ENCODE measurements at places on chromosomes 16 and 17.

GRCh38 chr17:62617894-62618472 lies 9.5 kb upstream of the MRC2 start:
- no peak for DNase-seq

DNA sequence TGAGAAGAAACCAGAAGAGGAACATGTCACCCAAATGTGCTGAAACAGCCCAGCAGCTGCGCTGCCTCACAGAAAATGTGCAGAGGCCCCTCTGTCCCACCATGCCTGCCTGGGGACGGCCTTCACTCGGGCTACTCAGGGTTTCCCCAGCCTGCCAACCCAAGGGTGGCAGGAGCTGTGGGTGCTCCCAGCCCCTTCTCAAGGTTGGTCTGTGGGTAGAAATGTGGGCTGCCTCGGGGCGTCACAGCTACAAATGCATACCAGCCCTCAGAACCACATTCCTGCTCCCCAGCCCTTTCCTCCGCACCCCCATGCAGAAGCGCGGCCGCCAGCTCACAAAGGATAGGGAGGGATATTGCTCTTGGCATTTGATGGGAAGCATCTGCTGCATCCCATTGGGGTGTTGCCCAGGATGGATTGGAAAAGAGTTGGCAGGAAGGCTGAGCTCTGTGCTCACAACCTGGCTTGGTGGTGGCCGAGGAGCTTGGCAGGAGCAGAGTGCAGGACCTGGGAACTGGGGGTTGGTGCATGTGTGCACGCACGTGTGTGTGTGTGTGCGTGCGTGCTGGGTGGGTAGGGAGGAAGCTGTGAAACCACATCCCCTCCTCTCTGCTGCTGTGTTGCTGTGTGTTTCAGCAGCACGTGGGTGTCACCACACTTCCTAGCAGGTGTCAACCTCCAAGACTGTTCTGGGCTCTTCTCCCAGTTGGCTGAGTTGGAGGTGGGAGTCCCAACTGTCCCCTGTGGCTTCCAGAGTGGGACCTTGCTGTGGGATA lies 304.4 kb downstream of the SEC14L1 start:
- peak; percentile 83 for DNase-seq

- DNase-seq, result no peak
These were observed 60.8 kb downstream of the COPRS start for GRCh38 chr17:31798205-31798724.

DNA sequence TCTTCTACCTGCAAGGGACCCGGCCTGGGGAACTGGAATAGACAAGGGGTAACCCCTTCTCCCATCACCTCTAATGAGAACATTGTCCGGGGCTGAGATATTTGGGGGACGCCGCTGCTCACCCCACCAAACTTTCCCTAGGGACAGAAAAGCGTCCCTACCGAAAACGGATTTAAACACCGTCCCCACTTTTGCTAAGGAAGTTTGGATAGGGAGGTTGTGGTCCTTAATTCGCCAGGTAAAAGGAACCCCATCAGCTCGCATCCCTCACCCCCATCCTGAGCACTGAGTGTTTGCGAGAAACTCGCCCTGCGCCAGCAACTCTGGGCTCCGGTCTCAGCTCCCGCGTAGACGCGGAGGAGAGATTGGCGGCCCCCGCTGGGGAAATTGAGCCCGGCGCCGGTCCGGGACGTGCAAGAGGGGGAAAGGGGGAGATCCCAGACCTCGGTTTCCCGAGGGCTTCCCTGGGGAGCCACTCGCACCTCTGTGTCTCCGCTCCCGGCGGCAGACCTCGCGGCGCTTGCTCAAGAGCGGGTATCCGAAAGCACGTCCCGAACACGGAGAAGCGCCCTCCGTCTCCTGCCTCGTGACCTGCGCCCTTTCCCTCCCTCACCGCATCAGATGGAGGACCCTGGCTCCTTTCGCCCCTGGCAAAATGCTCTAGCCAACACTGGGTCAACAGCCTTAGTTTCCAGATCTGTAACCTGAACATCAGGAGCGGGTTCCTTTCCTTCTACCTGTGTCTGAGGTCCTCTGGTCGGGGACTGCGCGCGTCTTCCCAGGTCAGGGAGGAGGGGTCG lies 3.1 kb upstream of the SOX9 start:
- no peak for DNase-seq

DNA sequence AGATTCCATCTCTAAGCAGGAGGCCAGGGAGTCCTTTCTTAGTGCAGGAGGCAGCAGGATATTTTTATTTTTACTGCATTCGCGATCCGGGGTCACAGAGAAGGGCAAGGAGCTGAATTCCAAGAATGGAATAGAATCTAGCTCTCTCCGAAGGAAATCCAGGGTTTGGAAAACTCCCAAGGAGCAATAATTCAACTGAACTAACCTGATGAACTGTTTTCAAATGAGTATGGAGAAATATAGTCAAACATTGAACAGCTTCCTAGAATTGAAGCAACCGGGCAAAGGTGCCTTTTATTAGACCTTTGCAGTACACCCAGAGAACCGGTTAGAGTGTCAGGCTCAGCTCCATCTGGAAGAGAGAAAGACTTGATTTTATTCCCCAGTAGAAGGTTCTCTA lies 120.7 kb upstream of the MAF start:
- no peak for DNase-seq

DNA sequence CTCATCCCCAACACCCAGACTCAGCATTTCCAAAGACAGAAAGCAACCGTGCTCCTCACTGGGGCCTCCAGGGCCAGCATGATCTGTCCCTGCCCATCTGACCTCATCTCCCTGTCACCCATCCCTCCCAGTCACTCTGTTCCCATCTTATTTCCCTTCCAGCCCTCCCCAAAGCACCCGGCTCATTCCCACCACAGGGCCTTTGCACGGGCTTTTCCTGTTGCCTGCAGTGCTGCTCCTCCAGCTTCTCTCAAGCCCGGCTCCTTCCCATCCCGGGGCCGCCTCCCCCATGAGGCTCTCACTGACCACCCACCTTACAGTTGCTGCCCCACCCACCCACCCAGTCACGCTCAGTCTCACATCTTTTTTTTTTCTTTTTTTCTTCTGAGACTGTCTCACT lies 54.8 kb downstream of the RMI2 start:
- DNase-seq, result no peak

DNA sequence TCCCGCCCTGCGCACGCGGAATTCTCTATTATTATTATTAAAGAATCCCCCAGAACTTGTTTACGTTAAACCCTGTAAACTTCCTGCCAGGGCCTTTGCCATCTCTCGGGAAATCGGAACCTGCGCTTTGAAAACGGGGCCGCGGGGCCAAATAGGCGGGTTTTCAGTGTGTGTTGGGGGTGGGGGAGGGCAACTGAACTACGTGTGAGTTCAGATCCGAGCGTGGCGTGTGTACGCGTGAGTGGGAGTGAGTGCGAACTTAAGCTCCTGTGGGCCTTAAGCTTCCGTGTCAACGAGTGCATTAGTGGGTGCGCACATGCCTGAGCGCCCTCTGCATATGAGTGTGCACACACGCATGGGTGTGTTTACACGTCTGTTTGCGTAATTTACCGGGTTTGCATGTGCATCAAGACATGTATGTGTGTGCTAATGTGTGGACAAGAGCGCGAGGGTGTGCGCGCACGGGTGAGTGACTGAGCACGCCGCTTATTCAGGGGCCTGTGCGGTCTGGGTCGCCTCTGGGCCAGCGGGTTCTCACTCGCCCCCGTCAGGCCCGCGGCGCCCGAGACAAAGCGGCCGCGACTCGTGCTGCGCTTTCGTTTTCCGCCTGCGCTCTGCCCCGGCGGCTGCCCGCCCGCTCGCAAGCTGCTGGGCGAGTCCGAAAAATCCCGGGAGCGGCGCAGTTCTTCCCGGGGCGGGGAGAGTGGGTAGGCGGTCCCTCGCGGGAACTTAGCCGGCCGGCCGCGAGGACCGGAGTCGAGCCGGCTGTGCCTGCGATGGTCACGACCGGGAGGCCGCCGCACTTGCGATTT lies 1.2 kb upstream of the FOXF1 start:
- no peak for DNase-seq
